ENCODE measurements at places on chromosomes 2 and 18.

GRCh38 chr2:142286618-142287017 is 155.8 kb upstream of the LRP1B start:
- no peak for DNase-seq

GRCh38 chr18:80243204-80243603 is 4.1 kb downstream of the PARD6G start:
- DNase-seq, result no peak

GRCh38 chr2:27353762-27354596 is 2.6 kb downstream of the GTF3C2 start:
- peak; percentile 69 for DNase-seq

DNA sequence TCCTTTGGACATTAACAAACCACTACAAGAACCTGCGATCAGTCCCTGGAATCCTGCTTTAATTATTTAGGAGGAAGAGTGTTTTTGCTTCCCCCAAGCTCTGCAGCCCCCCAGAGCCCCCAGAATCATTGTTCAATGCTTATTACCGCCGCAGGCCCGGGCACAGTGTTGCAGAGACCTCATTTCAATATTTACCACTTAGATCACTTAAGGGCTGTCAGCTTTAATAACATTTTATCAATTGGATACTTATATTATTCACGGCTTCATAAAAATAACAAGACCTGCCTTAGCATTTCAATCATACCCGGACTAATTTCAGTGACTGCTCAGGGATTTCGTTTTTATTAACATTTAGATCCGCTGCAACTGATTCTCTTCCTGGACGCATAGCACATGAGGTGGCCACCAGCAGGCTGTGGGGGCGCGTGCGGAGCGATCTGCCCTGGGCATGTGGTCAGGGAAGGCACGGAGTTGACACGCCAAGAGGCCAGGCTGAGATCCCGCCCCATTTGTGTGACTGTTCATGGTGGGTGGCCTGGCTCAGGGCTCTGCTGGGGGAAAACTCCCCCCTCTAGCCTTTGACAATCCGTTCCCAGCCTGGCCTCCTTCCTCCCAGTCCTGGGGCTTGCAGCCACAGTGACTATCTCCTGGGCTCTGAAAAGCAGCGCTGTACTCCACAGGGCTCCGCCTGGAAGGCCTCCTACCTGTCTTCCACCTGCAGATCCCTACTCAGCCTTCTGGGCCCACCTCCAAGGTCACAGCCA is 267.6 kb downstream of the SRBD1 start:
- no peak for DNase-seq

DNA sequence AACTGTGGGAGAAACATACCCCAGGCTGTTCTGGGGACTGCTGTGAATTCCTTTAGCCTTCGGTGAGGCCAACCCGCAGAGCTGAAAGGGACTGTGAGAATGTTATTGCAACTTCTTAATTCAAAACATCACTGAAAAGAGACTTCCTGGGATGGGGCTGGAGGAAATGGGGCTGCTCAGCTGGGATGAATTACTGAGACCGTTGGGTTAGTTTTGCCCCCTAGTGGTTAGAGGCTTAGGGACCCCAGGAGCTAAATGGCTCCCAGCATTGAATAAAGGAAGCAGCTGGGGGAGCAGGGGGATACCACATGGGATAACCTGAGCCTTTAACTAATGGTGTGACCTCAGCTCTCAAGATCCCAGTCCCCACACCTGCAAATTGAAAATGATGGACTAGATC is 941.1 kb upstream of the FANCL start:
- DNase-seq, result no peak

DNA sequence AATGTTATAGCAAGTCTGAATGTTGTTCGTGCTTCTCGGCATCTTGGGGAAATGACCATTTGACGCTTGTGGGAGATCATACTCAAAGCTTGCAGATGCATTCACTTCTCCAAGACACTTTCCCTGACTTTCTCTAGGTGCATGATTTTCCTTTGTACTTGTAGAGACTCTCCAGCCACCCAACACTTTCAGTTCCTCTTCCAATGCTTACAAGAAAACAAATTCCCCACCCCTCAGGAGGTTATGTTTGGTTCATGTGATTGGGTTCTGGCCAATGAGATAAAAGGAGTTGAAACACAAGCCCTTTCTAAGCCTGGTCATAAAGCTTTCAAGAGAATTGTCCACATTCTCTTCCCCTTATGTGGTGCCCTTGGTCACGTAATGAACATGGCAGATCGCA is 156.3 kb downstream of the EPHA4 start:
- no peak for DNase-seq

GRCh38 chr2:62036761-62037250 is 131.3 kb downstream of the COMMD1 start:
- no peak for DNase-seq

GRCh38 chr2:231926180-231926741 is at the start of gene NPPC:
Gene NPPC (minus strand): TSS chr2:231926396. CDS start chr2:231926249, 147 bp downstream.
- DNase-seq, result peak; percentile 46

DNA sequence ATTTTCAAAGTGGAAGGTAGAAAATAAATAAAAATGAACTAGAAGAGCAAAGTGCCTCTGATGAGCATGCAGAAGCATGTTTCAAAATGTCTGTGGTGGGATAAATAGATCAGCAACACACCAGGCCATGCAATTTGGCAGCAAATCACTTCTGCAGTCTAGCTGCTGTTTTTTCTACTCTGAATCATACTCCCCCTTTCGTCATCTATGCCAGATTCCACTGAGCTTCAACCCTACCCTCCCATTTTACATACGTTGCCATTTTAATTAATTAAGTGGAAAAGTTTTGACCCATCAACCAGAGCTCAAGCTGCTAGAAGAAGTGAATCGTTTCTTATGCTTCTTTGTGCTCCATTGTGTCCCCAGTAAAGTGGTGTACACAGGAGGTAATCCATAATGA is 79.3 kb downstream of the NRXN1 start:
- DNase-seq, result no peak

- DNase-seq, result no peak
Measured at GRCh38 chr2:62698653-62699052, 6.9 kb upstream of the EHBP1 start.

DNA sequence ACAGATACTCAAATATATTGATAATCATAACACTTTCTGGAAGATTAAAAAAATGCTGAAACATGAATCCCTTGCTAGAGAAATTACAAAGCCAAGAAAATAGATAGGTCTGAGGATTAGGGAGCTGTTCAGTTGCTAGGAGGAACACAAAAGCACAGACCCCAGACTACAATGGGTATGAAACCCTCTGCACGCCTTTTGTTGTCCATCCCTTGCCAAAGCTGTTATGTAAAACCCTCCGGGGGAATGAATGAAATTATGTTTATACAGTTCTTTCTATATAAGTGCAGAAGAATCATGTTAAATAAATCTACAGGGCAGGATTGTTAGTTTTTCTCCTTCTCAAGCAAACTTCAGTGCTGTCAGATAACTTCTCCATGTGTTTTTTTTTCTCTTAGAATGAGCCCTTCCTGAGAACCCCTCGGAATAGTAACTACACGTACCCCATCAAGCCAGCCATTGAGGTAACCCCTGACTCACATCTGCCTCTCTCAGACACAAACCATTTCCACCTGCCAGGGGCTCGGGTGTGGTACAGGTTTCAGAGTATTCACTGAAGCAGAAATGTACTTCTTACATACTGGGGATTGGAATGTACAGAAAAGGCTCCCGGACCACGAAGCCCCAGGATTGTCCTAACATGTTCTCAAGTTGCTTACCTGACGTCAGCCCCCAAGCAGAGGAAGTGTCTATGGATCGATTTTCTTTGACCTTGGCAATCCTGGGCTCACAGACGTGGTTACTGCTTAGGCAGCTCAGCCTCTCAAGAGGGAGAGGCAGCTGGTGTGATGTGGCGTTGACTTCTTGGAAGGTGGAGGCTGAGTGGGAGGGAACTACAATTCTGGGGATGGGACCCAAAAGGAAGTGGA is 118.0 kb downstream of the PLB1 start:
- DNase-seq, result no peak

GRCh38 chr2:49165662-49166061 is 11.3 kb upstream of the FSHR start:
- no peak for DNase-seq

DNA sequence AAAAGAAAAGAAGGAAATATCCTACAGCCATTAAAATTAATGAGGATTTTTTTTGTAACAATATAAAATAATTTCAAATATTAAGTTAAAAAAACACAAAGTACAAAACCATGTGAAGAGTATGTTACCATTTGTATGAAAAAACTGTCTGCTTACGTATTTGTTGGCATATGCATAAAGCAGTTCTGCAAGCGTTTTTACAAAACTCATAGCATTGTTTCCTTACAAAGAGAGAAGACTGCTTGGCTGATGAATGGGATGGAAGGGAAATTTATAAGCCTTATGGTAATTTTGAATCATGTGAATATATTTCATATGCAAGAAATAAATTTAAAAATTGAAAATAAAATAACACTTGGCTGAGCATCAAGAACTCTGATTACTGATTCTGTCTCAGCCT is 63.1 kb downstream of the METTL4 start:
- no peak for DNase-seq

GRCh38 chr2:191115804-191116203 is 35.0 kb downstream of the STAT4 start:
- DNase-seq, result no peak

DNA sequence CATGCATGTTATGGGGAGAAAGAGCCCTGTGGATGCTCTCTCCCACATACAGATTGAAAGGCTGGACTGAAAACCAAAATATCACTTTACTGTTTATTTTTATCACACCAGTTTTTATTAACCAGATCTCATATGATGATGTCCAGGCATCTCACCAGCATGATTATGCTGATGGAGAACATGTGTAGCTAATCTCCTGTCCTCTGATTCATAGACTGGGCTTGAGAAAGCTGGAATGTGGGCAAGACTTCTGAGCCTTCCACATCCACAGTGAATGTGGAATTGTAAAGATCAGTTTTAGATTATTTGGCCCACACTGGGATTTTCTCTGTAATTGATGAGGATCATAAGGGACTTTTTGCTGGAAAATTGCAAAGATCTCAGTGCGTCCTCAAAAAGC is 137.9 kb downstream of the ICOS start:
- no peak for DNase-seq

DNA sequence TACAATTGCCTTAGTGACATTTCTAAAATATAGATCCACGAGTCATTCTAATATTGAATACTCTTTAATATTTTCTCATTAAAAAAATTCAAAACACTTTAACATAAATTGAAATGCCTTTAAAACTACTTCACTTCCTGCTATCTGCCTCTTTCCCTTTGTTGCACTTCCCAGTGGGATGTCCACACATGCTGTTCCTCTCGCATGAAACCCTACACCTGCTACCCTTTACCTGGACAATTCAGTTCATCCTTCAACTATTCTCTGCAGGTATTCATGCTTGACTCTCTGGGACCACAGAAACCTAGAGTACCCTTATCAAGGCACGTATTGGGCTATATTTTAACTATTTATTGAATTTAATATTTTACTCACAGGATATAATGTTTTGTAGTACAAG is 373.3 kb upstream of the GALNT5 start:
- DNase-seq, result no peak

DNA sequence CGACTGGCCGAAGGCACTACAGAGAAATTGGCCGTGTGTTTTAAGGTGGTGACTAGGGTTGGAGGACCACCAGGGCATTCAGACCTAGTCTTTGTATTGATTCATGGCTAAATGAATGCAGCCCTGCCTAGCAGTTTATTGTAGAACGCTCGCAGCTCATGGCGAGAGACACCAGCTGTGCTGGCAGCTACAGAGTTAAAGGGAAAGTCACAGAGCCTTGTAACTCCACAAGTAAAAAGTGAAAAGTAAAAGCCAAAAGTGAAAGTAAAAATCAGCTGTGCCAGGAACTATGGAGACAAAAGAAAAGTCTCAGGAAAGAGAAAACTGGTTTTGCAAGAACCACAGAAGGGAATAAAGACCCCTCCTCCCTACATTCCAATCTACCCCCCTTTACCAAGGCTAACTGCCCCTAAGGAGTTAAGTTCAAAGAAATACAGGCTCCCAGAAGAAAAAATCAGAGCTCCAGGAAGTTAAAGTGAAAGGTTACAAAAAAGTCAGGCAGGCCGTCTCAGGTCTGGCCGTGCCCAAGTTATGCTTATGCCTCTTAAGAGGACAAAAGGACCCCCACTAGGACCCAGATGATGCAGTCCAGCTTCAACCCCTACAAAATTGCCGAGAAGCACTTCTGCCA is 46.4 kb upstream of the SELENOI start:
- DNase-seq, result peak; percentile 19

- DNase-seq, result no peak
Measured at GRCh38 chr2:174094542-174094941, 129.4 kb upstream of the SP3 start.

DNA sequence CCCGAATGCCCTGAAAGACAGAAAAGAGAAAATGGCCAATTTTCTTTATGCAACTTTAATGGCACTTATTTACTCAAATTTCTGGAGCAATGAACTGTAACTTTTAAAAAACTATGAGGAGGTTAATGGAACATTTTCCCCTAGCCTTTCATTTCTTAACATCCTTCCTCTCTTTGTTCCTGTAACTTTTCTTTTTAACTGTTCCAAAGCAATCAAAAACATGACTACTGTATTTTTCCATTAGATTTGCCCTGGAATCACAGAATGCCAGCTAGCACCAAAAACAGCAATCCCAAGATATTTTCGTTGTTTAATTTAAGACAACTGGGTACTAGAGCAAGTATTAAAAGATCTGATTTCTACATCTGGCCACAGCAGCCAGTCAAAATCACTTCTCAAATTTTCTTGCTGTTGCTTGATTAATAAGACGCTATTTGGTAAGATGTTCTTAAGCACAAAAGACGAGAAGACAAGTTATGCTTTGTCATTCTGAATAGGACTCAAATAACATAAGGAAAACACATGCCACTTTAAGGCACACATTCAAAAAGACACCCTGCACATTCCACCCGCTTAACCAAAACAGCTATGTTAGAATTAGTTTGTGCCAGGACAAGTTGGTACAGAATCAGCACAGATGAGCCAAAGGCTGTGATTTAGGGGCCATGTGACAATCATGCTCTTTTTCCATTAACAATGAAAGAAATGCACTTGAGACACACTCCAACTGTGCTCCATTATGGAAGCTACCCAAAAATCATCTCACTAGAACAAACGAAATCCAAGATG is 3.6 kb downstream of the STARD7 start:
- DNase-seq, result no peak

DNA sequence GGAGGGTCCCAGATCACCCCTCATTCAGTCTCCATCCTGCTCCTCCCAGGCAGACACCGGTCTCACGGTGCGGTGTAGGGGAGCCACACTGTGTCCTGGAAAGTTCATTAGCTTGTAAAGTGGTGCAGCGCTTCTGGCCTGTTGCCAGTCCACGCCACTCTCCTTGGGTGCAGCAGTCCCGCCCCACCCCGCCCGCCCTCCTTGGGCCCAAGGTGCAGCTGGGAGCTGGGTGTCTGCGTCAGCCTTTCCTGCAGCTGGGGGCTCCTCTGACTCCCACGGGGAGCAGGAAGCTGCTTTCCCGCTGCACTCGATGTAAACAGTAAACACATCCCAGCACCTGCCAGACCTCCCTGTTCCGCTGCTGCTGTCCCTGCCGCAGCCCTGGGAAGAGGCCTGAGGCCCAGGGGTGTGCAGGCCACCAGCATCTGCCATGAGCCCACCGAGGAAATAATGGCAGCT is 53.8 kb upstream of the ASB18 start:
- DNase-seq, result no peak

GRCh38 chr2:142020368-142020767 is 110.4 kb downstream of the LRP1B start:
- no peak for DNase-seq

- no peak for DNase-seq
Measured at GRCh38 chr2:105596411-105596921, 148.2 kb upstream of the NCK2 start.
